Heart left ventricle (tissue), 16 donors: ENCODE measurements at places on chromosomes 5 and 9. TPM values are rescaled to one million over a fixed set of nuclear protein-coding genes. Genes with fewer than 3 reads are reported as not detected.

DNA sequence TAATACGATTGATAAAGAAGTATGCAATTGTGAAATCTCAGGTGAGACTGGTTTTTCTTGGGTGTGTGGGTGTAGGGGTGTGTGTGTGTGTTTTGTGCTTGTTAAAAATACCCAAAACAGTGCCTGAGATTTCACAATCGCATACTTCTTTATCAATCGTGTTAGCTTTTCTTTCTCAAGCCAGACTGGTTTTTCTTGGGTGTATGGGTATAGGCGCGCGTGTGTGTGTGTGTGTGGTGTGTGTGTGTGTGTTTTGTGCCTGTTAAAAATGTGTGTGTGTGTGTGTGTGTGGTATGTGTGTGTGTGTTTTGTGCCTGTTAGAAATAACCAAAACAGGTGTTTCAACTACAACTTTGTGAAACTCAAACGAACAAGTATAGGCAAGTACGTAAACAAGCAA, 53.7 kb downstream of the CERT1 start:
- no peak for DNase-seq

DNA sequence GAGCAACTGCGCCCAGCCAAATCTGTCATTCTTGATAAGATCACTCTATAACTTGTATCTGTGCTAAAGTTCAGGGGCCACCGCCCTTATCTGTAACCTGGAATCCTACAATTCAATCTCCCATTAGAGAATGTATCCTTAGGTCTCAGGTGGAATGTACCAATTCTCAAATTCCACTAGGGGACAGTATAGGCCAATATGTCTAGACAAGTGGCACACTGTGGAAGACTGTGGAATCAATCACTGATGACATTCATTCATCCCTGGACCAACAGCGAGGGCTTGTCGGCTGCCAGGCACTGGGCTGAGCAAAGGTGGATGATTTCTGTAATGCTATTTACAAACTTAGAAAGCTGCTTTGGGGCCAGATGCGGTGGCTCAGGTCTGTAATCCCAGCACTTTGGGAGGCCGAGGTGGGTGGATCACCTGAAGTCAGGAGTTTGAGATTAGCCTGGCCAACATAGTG, 28.7 kb upstream of the MEGF9 start:
- no peak for DNase-seq

DNA sequence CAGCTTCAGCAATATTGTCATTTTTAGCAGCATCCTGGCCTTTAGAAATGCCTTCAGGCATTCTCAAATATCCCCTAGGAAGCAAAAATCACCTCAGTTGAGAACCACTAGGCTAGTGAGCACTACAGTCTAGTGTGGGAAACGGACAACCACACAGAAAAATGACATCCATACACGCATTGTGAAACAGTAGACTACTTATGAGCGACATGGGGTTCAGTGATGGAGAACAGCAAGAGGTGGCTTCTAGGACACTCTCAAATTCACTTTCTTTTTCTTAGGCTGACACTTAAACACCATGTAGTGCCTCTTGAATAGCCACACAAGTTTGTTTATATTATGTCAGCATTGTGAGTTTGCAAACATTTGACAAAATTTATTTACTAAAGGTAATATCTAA, 203.0 kb downstream of the KDM4C start:
- DNase-seq = no peak

The WDR38 gene
- 0.07 TPM for polyA plus RNA-seq

The CKMT2 gene
- polyA plus RNA-seq = 1,102 TPM
